RWPE2 (cell line): ENCODE measurements at places on chromosomes 7 and 10.
A peak's percentile ranks its signal among the peaks of the same experiment; 100 is the strongest.

DNA sequence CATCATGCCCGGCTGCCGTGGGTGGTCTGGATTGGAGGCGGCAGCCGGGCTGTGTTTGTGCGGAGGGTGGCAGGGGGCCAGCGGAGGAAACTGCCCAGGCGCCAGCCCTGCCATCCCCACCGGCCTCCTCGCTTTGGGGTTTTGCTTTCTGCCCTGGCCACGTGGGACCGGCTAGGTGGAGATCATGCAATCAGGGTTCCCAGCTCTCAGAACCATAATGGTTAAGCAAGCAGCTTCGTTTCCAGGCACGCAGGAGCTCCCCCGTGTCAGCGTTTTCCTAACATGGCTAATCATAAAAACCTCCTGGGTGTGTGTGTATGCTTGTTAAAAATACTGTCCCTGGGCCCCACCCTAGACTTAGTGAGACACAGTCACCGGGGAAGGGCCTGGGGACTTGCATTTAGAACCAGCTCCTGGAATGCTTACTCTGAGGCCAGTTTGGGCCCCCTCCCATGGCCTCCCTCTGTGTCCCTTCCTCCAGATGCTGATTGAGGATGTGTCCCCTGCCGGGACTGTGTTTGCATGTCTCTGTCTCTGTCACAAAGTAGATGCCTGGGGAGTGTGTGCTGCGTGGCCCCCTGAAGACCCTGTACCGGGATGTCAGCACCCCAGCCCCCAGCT is 119.3 kb downstream of the CUX1 start:
- no peak for DNase-seq

DNA sequence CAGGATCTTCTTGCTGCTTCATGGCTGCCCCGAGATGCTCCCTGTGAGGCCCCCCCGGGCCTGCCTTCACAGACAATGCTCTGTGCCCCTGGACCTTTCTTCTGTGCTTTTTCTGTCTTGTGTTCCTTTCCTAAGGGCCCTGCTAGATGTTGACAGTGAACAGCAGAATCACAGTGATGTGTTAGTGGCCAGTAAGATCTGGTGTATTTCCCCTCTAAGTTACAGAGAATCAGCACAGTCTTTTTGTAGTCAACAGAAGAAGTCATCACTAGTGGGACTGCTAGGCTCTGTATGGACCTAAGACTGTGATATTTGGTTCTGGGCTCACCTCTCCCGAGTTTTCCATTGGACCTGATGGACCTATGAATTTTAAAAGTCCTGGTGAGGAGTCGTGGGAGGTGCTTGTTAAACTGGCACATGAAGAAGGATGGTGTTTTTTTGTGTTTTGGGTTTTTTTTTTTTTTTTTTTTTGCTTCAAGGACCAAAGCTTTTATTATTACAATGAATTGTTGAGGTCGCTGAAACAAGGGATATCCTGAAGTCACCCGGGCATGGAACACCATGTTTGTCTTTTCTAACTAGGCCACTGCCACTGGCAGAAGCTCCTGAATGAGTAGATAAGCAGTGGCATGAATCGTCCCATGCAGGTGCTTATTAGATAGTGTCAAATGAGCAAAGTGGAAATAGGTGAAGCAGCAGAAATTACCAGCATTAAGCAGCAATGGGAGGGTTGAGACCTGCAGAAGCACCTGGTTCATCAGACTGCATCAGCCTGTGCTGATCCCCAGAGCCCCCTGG is 194.8 kb downstream of the CELF2 start:
- DNase-seq, result no peak

DNA sequence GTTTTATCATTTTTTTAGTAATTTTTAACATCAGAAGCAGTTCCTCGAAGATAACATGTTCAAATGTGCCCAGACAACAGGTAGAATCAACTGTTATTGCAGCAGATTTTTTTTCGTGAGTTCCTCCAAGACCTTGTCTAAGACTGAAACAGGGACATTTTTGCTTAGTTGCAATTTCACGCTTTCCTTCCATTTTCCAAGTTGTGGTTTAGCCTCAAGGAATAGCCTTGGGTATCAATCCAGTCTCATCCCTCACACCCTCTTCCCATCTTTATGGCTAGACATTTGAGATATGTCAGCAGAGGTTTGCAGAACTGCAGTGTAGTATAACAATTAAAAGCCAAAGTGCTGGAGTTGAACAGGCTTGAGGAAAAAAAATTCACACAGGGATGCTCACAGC is 152.5 kb downstream of the SORCS1 start:
- no peak for DNase-seq

GRCh38 chr10:33791272-33791660 is 456.8 kb upstream of the NRP1 start:
- no peak for DNase-seq

- no peak for DNase-seq
Observed at GRCh38 chr7:24227068-24227467, 56.9 kb upstream of the NPY start.

DNA sequence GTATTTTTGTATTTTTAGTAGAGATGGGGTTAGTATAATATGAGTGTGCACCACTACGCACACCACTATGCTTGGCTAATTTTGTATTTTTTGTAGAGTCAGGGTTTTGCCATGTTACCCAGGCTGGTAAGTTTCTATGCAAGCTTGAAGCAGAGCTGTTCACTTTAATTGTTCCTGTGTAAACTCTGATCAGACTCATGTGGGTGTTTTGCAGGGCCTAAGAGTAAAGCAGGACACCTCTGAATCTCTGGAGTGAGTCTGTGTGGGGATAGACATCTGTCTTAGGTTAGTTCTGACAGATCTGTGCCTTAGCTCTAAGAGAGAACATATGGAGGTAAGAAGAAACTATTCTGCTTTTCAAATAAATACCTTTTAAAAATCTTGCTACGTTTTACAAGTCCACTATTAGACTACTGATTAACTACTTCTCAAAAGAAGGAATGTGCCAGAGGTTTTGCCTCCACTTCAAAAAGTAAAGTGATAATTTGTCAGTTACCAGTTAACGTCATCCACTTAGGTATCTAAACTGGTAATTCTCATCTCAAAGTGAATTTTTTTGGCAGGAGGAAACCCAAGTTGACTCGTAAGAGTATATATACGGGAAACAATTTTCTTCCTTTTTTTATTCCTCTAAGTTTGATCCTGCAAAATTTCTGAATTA is 1.1 kb downstream of the COL17A1 start:
- no peak for DNase-seq

- peak; percentile 97 for DNase-seq
Observed at GRCh38 chr7:105012503-105013220, 1.3 kb upstream of the KMT2E start.

DNA sequence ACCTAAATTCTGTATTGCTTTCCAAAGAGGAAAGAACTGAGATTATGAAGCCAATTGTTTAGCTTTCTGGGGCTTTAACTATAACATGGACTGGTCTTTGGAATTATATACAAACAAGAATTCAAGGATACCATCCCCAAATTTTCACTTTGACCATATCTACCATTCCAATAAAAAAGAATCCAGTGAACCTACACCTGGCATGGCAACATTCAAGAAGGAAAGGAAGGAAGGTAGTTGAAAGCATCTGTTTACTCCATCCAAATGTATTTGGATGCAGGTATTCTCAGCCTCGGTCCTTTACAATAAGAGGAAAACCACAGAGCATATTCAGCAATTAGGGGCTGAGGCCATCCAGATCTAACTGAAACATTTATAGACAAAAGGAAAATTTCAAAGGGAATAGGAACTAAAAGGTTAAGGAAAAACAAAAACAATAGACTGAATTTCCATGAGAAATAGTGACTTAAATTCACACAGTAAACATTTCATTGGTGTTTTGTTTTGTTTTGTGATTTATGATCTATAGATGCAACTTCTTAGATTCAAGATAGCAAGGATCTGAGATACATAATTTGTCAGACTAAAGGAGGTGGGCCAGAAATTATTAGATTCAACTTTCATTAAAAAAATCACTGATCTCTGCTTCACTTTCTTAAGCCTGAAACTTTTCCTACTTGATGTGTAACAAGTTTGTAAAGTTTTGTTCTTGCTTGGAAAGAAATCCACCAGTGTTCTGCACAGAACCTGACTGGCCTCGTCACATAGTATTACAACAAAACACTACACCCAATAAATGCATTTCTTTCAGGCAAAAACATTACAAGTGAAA is 12.7 kb downstream of the SKIDA1 start:
- DNase-seq, result no peak

- DNase-seq, result no peak
Observed at GRCh38 chr7:2657208-2657607, 25.4 kb downstream of the TTYH3 start.

GRCh38 chr7:53110425-53110824 is 75.0 kb downstream of the POM121L12 start:
- no peak for DNase-seq

DNA sequence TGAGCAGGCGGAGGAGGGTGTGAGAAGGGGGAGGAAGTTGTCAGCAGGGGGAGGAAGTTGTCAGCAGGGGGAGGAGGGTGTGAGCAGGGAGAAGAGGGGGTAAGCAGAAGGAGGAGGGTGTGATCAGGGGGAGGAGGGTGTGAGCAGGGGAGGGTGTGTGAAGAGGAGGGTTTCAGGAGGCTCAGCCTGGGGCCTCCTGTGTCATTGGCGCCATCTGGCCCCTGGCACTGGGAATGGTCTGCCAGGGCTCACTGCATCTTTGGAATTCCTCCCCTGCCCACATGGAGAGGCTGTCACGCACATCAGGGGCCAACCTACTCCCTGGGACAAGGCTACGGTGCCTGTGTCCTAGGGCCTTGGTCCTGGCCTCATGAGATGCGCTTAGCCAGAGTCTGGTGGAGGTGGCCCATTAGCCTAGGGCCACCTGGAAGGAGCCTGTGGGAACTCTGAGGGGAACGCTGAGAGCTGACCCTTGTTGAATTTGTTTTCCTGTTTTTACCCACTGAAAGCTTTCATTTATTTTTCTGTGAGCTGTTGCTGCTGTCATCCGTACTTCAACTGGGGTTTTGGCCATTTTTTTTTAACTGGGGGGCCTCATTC is 18.0 kb downstream of the CAMK2B start:
- DNase-seq, result no peak

GRCh38 chr7:22356701-22357310 is at the start of gene RAPGEF5:
Gene RAPGEF5, minus strand, starts transcription at chr7:22357154. Its CDS starts 94 bp downstream, at chr7:22357060.
- no peak for DNase-seq

DNA sequence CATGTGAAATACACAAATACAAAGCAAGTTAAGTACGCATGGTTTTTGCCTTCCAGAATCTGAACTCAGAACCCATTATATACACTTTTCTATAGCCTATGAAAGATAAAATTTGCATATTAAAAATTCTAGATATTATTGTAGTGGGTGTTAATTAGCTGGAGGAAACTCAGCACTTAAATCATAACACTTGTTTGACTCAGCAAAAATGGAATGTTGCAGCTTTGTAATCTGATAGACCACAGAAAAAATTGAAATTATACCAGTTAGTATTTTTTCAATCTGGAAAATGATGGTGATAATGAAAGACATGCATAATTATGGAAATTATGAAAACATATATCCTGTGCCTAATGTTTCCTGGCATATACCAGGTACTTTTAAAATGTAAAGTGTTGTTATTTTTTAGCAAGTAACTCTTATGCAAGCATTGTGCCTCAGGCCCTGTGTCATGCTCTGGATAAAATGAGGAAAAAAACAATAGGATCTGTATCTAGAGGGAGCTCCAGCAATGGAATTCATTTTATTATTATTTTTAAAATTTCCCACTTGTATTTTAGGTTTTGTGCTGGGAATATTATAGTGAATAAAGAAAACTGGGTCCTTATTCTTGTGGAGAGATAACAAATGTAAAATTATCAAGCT is 490.4 kb upstream of the SEMA3A start:
- no peak for DNase-seq

DNA sequence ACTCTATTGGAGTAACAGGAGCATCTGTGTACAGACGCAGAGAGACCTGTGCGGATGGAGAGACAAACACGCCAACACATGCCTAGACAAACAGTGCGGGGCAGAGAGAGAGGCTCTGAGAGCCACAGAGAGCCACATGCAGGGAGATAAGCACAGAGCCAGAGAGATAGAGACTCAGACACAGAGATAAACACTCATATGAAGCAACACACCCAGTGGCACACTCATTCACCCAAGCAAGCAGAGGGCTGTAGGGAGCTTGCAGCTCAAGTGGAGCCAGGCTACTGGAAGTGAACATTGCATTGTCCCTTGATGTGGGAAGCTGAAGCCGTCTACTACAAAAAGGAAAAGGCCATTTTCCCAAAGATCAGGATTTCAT is 46.6 kb upstream of the PODXL start:
- DNase-seq, result no peak

GRCh38 chr10:122647383-122647968 is 52.2 kb downstream of the C10orf120 start:
- DNase-seq, result no peak

DNA sequence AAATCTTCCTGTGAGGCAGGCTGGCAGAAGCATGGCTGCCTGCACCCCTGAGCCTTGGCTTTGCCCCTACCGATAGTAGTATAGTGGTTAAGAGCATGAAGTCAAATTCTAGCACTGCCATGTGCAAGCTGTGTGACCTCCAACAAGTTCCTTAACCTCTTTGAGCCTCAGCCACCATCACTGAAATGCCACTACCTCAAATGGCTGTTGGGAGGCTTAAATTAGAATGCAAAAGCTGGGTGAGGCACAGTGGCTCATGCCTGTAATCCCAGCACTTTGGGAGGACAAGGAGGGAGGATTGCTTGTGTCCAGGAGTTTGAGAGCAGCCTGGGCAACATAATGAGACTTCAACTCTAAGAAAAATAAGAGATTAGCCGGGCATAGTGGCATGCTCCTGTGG is 8.4 kb downstream of the SFRP5 start:
- no peak for DNase-seq

DNA sequence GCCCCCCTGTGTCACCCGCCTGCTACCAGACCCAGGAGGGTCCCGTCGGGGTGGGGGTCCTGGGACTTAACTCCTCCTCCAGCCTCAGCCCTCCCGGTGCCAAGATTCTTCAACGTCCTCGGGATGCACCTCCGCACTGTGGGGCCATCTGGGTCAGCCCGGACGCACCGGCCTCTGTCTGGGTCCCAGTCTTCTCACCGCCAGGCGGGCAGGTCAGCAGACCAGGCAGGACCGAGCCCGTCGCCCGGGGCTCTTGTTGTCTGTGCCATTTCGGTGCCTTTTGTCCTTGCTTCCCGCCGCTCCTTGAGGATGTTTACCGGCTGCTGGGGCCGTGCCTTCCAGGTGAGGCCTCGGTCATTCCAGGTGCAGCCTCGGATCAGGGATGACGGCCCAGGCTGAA is 32.1 kb upstream of the PSMG3 start:
- no peak for DNase-seq

DNA sequence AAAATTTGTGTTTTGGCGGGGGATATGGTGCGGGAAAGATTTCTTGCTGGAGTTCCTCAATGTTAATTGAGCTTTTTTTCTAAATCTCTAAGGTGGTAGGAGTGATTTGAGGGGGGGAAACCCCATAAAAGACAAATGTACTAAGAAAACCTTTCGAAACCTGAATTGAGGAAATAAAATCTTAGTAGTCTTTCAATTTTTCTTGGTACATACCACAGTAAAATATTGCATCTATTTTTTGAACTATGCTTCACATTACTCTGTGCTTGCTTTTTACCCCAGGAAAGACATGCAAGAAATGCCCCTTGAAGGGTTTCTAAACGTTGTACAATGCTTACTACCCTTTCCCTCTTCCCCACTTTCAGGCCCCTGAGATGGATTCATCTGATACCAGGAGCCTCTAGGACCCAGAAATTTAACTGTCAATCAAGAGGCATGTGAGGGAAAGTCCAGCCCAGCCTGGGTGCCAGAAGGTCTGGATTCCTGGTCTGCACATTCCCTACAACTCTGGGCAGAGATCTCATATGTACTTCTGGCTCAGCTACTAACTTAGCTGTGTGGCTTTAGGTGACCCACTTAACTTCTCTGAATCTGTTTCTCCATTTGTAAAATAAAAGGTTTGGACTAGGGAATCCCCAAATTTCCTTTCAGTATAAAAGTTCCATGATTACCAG is 5.8 kb upstream of the PDCD4 start:
- DNase-seq, result no peak

- DNase-seq, result no peak
Observed at GRCh38 chr7:82019551-82020475, 250.0 kb upstream of the HGF start.
